NCI-H2029 treated with DMSO at 0.1 percent for 48 hours (cell line): ENCODE measurements at places on chromosomes 13 and 19.

DNA sequence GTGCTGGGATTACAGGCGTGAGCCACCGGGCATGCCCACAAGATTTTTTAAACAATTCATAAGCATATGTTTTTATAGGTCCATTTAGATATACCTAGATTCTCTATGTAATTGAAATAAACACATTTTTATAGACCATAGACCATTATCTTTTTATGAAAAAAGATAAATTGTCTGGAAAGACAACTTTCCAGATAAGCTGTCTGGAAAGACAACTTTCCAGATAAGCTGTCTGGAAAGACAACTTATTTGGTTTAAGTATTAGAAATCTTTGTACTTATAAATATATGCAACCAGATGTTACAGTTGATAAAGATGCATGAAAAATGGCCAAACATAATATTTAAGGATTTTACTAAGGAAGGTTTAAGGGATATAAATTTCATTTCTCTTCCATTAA lies 538.5 kb downstream of the GPC6 start:
- DNase-seq: no peak

- no peak for DNase-seq
These were observed 8.9 kb downstream of the RASL11A start for GRCh38 chr13:27279506-27279905.

GRCh38 chr19:52922841-52923777 lies at the start of gene ZNF888:
TSS of gene ZNF888 (minus strand) at chr19:52923428. CDS start at chr19:52917873, 5,555 bp downstream.
- DNase-seq: peak; percentile 43

- no peak for DNase-seq
These were observed 16.6 kb upstream of the EPHX3 start for GRCh38 chr19:15248648-15249527.

GRCh38 chr13:25777509-25777908 lies 274.3 kb downstream of the SHISA2 start:
- DNase-seq: no peak

DNA sequence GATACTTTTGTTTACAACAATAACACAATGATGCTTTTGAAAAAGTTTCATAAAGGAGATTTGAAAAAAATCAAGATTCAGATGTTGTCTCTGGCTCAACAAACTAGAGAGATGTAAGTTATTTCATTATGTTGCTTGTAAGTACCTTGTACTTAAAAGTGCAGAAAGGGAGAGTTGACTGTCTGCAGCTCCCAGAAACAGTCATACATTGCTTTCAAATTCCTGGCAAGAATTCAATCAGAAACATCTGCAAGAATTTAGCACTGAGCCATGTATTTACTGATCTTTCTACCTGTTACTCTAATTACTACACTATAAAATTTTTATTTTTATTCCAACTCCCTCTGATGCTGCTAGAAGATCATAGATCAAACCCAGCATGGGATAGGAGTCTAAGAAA lies 1261.3 kb upstream of the SPRY2 start:
- DNase-seq: no peak

- DNase-seq: no peak
These were observed 292.8 kb downstream of the DCLK1 start for GRCh38 chr13:35838356-35838755.

DNA sequence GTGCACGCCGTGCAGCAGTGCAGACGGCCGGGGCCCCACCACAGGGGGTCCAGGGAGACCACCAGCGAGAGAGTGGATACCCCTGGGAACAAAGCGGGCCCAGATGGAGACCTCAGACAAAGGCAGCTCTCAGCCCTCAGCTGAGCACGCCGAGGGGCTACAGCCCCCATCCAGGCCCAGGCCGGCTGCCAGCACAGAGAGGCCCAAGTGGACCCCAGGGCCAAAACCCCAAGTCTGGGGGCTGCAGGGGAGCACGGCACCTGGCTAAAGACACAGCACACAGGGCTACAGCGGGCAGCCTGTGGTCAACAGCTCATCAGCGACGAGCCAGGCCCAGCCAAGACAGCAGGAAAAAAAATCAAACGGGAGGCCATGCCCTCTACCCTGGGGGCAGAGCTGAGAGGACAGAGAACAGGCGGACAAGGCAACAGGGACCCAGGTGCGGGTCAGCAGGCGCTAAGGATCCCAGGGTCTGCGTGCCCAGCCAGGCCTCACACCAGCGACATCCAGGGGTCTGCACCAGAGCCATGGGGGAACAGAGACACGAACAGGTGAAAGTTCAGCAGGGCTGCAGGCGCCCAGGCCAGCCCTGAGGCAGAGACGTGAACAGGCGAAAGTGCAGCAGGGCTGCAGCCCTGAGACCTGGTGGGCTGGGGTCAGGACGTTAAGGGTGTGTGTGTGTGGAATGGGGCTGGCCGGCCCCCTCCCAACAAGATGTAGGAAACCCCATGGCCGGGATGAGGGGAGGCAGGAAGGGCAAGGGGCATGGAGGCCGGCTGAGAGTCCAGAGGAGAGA lies 34.3 kb downstream of the RASA3 start:
- DNase-seq: no peak

DNA sequence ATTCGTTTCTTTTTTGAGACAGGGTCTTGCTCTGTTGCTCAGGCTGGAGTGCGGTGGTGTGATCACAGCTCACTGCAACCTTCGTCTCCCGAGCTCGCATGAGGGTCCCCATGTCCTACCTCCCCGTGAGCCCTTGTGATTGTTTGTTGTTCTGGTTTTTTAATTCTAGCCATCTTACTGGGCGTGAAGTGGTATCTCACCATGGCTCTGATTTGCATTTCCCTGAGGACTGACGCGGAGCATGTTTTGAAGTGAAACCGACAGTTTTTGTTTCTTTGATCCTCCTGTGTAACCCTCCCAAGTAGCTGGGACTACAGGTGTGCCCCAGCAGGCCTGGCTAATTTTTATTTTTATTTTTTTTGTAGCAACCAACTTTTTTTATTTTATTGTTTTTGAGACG lies 21.7 kb downstream of the GNG7 start:
- no peak for DNase-seq

- DNase-seq: peak; percentile 49
These were observed 64.6 kb upstream of the KL start for GRCh38 chr13:32951580-32951979.

DNA sequence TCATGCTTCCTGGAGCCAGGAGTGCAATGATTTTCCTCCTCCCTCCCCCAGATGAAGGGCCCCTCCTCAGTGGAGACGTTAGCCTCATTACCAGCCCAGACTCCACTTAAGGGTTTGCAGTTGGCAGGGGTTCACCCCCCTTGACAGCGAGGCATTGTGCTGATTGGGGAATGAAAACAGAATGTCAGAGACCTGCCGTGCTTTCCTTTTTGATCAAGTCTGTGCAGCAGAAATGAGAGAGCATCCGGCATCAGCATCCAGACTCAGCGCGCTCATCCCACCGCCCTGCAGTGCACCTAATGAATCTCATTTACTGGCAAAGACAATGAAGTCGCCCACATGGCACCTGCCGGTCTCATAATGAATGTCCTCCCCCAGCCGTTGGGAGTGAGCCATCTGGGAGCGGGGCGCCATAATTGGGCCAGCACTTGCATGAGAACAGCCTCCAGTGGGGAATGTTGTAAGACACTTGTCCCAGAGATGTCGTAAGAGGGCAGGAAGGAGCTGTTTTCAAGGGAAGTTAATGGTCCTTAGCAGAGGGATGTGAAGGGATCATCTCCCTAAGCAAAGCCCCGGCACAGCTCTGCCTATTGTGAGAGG lies 98.3 kb upstream of the UQCRFS1 start:
- DNase-seq: no peak

- DNase-seq: no peak
These were observed 502.4 kb downstream of the MYO16 start for GRCh38 chr13:109131698-109132257.

DNA sequence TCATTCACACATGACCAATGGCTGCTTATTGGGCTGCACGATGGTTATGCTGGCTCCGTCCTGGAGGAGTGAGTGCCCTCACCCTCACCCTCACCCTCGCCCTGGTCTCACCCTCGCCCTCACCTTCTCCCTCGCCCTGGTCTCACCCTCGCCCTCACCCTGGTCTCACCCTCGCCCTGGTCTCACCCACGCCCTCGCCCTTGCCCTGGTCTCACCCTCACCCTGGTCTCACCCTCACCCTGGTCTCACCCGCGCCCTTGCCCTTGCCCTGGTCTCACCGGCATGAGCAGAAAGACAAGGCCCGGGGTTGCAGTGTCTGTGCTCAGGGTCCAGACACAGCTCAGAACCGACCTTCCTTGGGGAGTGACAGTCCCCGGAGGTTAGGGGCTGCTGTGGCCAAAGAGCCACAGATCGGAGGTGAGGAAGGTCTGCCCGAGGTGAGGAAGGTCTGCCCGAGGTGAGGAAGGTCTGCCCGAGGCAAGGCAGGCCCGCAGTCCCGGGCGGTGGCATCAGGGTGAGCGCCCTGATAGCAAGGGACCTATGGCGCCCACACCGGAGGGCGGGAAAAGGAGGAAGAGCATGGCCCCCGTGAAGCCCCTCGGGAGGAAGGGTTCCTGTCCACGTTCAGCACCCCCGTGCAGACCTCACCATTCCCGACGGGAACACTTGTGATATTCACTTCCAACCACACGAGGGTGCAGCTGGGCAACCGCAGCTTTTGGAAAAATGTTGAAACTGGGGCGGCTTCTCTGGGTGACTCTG lies 65.6 kb downstream of the MCF2L start:
- no peak for DNase-seq

DNA sequence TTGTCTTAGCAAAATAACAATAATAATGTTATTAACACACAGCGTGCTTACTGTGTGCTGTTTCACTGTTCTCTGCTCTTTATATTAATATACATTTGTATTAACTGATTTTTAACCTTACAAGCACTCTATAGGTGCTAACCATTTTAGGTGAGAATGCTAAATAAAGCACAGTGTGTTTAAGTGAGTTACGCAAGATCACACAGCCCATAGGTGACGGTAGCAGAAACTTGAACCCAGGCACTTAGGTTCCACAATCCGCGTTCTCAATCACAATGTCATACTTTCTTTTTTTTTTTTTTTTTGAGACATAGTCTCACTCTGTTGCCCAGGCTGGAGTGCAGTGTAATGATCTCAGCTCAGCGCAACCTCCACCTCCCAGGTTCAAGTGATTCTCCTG lies 5.8 kb downstream of the ZNF30 start:
- DNase-seq: no peak

DNA sequence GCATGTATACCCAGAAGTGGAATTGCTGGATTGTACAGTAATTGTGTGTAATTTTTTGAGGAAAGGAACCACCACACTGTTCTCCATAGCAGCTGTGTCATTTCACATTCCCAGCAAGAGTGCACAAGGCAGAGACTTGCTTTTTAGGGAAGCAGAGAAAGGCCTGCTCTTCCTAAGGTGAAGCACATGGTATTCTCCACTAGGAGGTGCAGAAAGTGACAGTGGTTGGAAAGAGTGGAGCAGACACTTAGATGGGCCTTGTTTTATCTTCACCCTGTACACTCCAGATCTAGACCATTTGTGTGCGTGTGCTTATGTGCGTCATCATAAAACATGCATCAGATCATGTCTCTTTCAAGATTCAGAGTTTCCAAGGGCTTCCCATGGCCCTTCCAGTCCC lies 35.0 kb downstream of the FAM124A start:
- DNase-seq: no peak

DNA sequence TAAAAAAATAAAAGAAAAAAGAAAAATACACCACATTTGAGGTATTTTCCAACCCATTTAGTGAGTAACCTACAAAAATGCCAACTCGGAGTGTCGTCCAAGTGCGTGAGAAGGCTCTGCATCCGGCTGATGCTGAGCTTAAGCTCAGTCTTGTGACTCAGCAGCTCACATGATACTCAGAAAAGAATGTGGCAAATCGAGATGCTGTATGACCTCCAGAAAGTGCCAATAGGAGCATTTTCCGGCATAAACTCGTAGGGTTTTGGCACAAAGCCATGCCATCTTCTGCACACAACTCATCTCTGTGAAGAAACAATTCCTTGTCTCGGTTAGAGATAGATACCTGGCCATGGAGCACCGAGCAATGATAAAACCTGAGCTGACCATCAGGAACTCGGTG lies 58.5 kb downstream of the TRPM4 start:
- no peak for DNase-seq

- DNase-seq: no peak
These were observed 25.9 kb downstream of the SPRY2 start for GRCh38 chr13:80314711-80315653.

- no peak for DNase-seq
These were observed 8.4 kb downstream of the PALM3 start for GRCh38 chr19:14053500-14053899.

DNA sequence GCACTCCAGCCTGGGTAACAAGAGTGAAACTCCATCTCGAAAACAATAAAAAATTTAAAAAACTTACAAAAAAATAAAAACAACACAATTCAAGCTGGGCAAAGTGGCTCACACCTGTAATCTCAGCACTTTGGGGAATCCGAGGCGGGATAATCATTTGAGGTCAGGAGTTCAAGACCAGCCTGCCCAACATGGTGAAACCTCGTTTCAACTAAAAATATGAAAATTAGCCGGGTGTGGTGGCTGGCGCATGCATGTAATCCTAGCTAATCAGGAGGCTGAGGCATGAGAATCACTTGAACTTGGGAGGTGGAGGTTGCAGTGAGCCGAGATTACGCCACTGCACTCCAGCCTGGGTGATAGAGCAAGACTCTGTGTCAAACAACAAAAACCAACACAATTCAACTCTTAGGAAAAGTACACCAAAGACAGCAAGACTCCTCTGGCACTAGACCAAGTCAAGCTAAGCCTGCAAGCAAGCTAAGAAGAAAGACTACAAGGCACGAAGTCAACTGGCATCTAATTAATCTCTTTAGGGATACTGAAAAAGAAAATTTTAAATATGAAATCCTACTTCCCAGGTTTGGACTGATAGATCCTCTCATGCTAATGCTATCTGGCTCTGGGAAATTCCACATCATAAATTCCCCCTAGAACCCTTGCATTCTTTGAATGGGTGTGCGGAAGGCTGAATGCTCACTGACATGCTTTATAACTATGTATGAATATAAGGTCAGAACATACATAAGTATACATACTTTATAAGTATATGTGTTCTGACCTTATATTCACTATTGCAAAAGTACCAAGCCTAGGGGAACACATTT lies 7.9 kb downstream of the PBX4 start:
- DNase-seq: no peak

DNA sequence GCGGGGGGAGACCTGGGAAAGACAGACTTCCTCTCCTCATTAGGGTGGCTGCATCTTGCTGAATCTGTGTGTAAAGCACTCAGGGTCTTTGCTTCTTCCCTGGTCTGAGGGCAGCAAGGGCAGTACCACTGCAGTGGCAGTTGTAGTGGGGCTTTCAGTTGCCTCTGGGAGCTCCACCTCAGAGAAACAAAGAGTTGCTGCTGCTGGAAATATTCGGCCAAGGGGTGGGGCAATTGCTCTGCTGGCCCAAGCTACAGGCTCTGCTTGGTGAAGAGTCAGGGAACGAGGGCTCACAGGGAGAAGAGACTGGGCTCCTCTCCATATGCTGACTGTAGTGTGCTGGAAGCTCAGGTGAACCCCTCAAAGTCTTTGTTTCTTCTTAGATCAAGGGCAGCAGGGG lies 52.5 kb downstream of the POSTN start:
- no peak for DNase-seq

- DNase-seq: no peak
These were observed 376.4 kb upstream of the ZNF507 start for GRCh38 chr19:31969016-31969415.

- no peak for DNase-seq
These were observed 10.3 kb downstream of the C19orf81 start for GRCh38 chr19:50659318-50660087.

- no peak for DNase-seq
These were observed 164.4 kb downstream of the USP12 start for GRCh38 chr13:27007166-27007565.

- no peak for DNase-seq
These were observed 38.4 kb downstream of the PCDH8 start for GRCh38 chr13:52810011-52810410.

GRCh38 chr13:32857077-32857476 lies 159.1 kb upstream of the KL start:
- DNase-seq: no peak

- no peak for DNase-seq
These were observed 759.9 kb downstream of the GPC5 start for GRCh38 chr13:92158346-92158745.
